ENCODE measurements at places on chromosomes 3 and 15. TPM values are rescaled to one million over a fixed set of nuclear protein-coding genes. Genes with fewer than 3 reads are reported as not detected.

DNA sequence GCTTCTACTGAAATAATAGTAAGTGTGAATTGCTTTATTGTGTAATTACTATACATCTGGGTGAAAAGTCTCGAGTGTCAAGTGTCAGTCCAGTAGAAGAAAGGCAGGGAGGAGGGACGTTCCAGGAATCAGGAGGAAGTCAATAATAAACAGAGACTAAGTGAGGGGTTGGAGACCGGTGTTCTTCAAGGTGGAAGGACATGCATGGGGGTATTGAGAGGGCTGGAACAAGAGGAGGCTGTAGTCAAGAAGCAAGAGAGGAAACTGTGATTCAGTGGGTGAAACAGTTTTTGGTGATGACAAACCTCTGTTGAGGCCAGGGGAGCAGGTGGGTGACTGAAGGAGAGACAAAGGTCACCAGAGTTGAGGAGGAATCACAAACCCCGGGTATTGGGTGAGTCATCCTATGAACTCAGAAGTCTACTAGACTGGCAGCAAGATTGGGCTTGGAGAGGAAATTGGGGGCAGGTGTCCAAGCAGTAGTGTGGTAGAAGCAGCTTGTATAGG is 11.6 kb upstream of the SCAMP5 start:
- H3K4me1 ChIP-seq, result peaks cover 4% of the 10 kb centered on the region
- H3K4me3 ChIP-seq, result no peak overlapping the region
- H3K36me3 ChIP-seq, result no peaks in the 10 kb centered on the region
- H3K27ac ChIP-seq, result no peak overlapping the region
- DNase-seq, result no peak

Gene C2CD4B
- total RNA-seq, result 2.5 TPM

Gene KBTBD13
- total RNA-seq, result not detected

Gene PPP1R14D
- total RNA-seq, result 118 TPM

DNA sequence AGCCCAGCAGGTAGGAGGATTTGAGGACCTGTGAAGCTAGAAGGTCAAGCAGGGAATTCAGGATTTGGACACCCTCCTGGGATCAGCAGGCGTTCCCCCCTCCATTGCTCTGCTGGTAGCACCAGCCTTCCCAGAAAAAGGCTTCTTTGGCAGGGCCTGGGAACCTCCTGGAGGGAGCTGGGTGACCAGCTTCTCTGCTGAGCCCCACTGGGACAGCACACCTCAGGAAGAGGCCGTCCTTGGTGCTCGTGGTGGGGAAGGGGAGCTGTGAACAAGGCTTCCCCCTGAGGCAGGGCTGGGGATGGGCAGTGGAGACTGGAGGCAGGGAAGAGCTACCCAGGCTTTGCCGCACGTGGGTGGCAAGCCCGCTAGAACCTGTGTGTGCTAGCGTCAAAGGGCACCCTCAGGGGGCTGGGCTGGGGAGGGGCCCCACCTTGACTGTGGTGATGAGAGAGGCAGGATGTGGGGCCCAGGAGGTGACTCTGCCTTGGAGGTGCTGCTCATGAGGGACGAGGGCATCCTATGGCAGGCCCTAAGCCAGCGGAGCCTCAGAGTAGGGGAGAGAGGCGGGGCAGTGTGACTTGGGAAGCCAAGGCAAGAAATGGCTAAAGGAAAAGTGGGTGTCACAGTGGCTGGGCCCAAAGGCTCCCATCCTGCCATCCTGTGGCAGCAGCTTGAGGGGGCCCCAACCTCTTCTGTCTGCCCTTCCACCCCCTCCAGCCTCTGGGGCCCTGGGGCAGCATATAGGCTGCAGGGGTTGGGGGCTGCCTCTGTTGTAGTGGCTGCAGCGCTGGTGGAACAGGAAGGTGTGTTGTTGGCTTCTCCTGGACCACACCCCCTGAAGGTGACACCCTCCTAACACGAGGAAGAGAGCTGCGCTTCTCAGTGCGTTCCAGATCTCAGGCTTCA is 20.7 kb downstream of the KLF13 start:
- peak overlapping the region; percentile 86 for H3K27ac ChIP-seq
- no peak for DNase-seq
- H3K4me3 ChIP-seq, result no peak overlapping the region

DNA sequence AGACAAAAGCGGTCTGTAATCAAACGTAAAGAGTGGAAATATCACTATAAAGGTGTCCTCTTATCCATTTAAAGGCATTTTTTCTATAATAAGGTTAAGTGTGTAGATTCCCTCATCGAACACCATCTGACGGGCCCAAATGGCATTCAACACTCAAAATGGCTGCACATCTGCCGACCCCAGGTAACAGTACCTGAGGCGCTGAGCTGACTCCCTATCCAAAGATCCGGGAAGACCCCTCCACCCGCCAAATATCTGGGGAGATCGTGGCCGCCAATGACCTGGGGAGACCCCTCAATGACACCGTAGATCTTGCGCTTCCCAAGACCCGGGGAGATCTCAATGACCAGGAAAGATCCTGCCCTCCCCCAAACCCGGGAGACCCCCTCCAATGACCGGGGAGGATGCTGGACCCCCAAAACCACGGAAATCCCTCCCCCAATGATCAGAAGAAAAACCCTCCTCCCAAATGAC is 476 bp downstream of the IP6K2 start:
- peak overlapping the region; percentile 81 for H3K4me3 ChIP-seq
- peak; percentile 35 for DNase-seq
- H3K27me3 ChIP-seq, result no peaks in the 10 kb centered on the region
- peaks cover 7% of the 10 kb centered on the region for H3K36me3 ChIP-seq

DNA sequence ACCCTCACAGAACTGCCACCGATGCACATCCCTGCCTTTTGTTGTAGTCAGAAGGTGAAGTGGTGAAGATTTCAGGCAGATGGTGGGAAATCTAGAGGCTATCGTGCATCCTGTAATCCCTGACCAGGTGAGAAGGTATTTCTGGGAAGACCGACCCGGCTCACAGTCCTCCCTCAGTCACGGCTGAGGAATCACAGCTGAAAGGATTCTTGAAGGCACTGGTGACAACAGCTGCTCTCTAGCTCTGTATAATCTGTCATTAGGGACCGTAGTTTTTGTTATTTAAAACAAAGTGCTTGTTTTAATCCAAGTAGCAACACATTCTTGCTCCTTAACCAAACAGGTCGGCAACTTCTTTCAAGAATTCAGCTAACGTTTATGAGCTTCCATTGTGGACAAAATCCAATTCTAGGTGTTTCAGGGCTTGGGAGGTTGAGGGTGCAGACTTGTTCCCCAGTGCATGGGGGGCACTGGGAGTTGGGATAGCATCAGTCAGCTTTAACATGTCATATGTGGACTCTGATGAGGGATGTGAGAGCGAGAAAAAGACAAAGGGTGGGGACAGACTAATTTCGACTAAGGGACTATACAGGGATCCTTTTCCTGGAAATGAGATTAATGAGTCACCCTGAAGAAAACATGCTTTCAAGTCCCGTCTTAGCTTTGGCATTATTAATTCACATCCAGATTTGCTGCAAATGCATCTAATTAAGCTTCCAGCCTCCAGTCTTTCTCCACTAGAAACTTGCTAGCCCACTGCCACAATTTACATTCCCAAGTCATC is 141.0 kb upstream of the RASGRP1 start:
- peaks cover under 1% of the 10 kb centered on the region for H3K4me1 ChIP-seq
- no peak overlapping the region for H3K27ac ChIP-seq
- H3K36me3 ChIP-seq, result no peaks in the 10 kb centered on the region
- no peak overlapping the region for H3K4me3 ChIP-seq

DNA sequence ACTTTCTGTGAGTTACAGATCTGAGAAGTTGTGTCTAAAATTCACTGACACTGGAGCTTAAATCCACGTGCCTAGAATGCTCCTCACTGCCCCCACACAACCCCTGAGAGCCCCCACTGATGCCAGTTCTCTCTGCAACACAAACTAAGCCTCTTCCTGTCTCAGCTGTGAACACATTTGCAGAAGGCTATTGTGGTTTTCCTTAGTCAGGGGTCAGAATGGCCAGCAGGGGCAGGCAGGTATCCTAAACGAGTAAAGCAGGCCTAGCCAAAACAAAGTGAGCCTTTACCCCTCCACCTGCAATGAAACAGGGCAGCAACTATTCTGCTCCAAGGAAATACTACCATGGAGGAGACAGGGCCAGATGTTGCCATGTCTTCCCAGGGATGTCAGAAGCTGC is 78.6 kb downstream of the FHIT start:
- no peak overlapping the region for H3K27ac ChIP-seq
- no peaks in the 10 kb centered on the region for H3K4me1 ChIP-seq
- DNase-seq, result no peak
- no peaks in the 10 kb centered on the region for H3K36me3 ChIP-seq
- no peaks in the 10 kb centered on the region for H3K27me3 ChIP-seq

GRCh38 chr3:182397164-182397563 is 396.1 kb upstream of the ATP11B start:
- no peak overlapping the region for H3K4me3 ChIP-seq
- no peaks in the 10 kb centered on the region for H3K27me3 ChIP-seq
- H3K4me1 ChIP-seq, result no peaks in the 10 kb centered on the region

Gene ANKUB1
- not detected for total RNA-seq

DNA sequence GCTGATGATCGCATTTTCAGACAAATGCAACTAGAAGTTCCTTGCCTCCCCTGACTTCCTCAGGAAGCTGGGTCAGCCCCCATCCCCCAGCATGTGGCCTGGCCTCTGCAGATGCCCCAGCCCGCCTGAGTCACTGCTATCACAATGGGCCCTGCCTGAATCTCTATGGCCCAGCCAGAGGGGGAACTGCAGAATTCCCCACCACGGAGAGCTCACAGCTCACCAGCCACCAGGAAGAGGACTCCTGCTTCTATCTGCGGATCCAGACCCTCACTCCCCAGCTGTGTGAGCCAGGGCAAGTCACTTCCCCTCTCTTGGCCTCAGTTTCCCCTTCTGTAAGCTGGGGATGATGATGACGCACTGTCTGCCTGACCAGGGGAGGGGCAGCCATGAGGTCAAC is 6.9 kb downstream of the PLXND1 start:
- peaks cover 3% of the 10 kb centered on the region for H3K27me3 ChIP-seq
- DNase-seq, result peak; percentile 49
- H3K4me3 ChIP-seq, result no peak overlapping the region
- H3K36me3 ChIP-seq, result no peaks in the 10 kb centered on the region
- H3K27ac ChIP-seq, result peak overlapping the region; percentile 86

- H3K27ac ChIP-seq, result no peak overlapping the region
- H3K27me3 ChIP-seq, result no peaks in the 10 kb centered on the region
- no peaks in the 10 kb centered on the region for H3K4me1 ChIP-seq
- H3K4me3 ChIP-seq, result no peak overlapping the region
- no peak for DNase-seq
These were observed 441.1 kb upstream of the MDFIC2 start for GRCh38 chr3:70753572-70753971.

DNA sequence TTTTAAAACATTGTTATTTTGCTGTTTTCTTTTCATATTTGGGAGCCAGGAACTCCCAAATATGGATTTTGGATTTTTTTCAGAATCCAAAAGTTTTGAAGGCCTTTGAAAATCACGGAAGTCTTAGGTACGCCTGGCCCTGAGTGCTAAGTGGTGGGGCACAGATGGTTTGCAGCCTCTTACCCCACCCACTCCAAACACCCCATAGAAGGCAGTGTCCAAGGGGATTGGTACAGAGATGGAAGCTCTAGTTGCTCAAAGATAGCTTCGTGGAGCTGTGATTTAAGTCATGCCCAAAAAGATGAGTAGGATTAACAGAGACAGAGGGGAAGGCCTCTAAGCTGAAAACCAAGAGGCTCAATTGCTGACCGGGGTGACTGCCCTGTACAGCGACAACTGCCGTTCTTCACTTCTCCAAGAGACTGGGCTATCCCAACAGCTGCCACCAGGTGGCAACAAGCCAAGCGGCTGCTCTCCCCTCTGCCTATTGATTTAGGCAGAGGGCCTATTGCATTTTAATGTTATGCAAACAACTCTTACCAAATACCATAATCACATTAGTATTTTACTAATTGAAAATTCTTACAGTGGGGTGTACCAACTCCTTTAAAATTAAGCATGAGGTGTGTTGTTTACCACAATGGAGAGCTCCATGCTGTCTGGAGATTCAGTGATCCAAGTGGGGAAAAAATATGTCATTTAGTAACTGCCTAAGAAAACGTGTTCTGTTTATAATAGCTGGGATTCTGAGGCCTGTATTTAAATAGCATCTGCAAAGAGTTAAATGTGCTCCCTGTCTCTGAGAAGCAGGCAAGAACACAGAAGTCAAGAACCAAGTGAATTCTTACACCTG is 64.0 kb upstream of the C15orf61 start:
- no peaks in the 10 kb centered on the region for H3K36me3 ChIP-seq
- H3K27me3 ChIP-seq, result no peaks in the 10 kb centered on the region

Gene IQCH
- 5.2 TPM for total RNA-seq

Gene FGF7
- 18.1 TPM for total RNA-seq

Gene DUOXA2
- total RNA-seq, result 10.0 TPM

Gene CEP19
- total RNA-seq, result 2.2 TPM

- H3K27ac ChIP-seq, result no peak overlapping the region
- DNase-seq, result no peak
- H3K4me1 ChIP-seq, result peaks cover 8% of the 10 kb centered on the region
- no peak overlapping the region for H3K4me3 ChIP-seq
These were observed 1.7 kb upstream of the GPR62 start for GRCh38 chr3:51953445-51953844.

DNA sequence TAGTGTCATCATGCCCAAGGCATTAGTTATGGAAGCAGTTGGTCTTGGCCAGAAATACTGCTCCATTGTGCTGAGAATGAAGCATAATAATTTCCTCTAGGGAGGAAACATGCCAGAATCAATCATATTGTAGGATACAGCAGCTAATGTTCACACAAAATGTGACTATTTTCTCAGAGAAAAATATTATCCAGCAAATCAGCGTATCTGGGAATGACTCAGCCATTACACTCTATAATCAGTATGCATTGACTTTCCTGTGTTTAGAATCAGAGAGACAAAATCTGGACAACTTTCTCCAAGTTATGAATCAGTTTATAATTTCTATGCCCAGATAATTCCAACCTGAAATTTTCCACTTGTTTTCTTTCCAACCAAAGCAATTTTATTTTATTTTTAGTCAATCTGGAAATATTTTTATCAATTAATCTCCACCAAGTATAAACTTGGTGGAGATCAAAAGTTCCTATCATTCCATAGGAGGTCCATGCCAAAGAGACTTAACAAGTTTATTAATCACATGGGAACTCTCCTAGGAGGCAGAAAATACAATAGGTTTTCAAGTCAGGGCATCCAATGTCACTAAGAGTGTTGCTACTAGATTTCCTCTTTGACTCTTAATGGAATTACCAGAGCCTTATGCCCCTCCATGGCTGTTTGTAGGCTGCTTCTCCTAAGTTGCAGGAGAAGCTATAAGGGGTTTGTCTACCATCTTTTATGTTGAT is 36.4 kb downstream of the SUCNR1 start:
- DNase-seq, result no peak
- no peaks in the 10 kb centered on the region for H3K27me3 ChIP-seq
- H3K4me1 ChIP-seq, result no peaks in the 10 kb centered on the region
- H3K36me3 ChIP-seq, result no peaks in the 10 kb centered on the region
- no peak overlapping the region for H3K4me3 ChIP-seq

- H3K4me1 ChIP-seq, result peaks cover 12% of the 10 kb centered on the region
- no peak overlapping the region for H3K27ac ChIP-seq
- no peaks in the 10 kb centered on the region for H3K36me3 ChIP-seq
- no peak for DNase-seq
These were observed 8.9 kb upstream of the PXK start for GRCh38 chr3:58323529-58324390.

Gene MINDY4B
- total RNA-seq, result not detected

Measured in transverse colon (tissue), 4 donors.